Effector memory CD4-positive, alpha-beta T cell (primary cell): ENCODE measurements at places on chromosomes 5 and 9.

DNA sequence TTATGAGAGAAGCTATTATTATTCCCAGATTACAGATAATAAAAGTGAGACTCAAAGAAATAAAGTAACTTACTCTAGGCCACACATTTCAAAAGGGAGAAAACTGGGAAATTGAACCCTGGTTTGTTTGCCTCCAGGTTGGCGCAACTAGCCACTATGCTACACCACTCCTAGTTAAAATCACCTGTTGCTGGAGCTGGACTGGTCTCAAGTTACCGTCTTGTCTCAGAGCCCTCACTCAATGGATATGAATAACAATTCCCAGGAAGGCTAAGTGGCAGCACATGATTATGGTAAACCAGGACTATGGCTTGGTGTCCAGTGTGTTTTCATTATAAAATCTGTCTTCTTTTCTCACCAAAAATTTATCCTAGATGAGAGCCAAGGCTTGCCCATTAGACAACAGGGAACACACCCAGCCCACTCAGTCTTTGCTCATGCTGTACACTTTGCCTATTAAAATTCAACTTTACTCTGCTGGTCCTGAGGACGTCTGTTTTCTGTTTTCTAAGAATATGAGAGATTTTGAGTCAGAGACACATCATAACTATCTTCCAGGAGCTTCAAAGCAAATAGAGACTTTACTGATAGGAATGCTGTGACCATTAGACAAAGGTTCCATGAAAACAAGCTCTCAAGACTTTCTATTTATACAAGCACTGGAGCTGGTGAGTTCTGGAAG is 58.1 kb downstream of the ADRB2 start:
- no peak for DNase-seq

DNA sequence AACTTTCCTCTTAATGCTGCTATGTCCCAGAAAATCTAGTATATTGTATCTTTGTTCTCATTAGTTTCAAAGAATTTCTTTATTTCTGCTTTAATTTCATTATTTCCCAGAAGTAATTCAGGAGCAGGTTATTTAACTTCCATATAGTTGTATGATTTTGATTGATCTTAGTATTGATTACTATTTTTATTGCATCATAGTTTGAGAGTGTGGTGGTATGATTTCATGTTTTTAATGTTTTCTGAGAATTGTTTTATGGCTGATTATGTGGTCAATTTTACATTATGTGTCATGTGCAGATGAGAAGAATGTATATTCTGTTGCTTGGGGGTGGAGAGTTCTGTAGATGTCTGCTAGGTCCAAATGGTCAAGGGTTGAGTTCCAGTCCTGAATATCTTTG is 425.6 kb upstream of the RORB start:
- DNase-seq, result no peak

DNA sequence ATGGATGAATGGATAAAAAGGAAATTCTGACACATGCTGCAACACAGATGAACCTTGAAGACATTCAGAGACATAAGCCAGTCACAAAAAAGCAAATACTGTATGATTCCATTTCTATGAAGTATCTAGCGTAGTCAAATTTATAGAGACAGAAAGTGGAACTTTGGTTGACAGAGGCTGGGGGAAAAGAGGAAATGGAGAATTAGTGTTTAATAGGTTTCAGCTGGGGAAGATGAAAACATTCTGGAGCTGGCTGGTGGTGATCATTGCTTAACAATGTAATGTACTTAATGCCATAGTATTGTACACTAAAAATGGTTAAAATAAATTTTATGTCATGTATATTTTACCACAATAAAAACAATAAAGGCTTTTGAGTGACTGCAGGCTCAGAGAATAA is 24.2 kb downstream of the PPIC start:
- no peak for DNase-seq

GRCh38 chr5:78005021-78005785 is 229.1 kb upstream of the TBCA start:
- DNase-seq, result no peak

GRCh38 chr5:176906126-176906525 is 7.0 kb upstream of the HK3 start:
- no peak for DNase-seq

DNA sequence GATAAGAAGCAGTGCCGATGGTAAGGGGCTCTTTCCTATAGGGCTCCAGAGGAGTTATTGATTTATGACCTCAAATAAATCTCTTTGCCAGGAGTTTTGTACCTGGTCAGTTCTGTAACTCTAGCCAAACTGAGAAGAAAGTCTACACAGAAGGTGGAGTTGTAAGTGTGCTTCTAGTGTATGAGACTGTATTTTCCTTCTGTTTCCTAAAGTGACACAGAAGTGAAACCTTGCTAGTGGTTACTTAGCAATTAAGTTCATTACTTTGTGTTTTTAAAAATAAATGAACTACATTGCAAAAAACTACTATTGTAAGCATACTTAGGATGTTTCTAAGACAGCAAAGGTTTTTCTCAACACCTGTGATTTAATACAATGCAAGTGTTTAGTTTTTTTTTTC is 48.7 kb upstream of the ACTBL2 start:
- no peak for DNase-seq

DNA sequence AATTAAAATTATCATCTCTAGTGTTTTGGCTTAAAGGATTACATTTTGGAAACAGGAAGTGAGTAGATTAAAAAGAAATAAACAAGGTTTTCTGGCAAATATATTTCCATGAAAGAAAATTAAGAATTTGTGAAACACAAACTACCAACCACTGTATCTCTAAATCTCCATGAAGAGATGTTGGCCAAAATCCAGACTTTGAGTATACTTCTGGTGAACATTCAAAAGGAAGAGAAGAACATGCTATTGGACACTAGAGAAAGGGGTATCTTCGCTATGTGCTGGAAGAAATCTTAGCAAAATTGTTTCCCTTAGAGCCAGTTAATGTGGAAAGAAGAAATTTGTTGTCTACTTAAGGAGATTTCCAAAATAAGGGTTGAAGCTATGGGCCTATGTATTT is 710.4 kb upstream of the CTNND2 start:
- no peak for DNase-seq

DNA sequence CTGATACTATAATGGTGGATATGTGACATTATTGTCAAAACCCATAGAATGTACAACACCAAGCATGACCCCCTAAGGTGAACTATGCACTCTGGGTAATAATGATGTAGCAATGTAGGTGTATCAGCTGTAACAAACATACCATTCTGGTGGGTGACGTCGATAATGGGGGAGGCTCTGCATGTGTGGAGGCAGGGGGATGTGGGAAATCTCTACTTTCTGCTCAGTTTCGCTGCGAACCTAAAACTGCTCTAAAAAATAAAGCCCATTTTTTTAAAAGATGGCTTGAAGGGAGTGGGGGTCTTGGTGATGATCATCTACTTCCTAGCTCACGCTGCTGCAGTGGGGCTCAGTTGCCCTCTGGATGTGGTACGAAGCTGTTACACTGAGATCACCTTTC is 51.1 kb downstream of the RASGEF1C start:
- DNase-seq, result no peak

- DNase-seq, result no peak
Measured at GRCh38 chr5:154701181-154701580, 54.0 kb upstream of the LARP1 start.

GRCh38 chr9:122322553-122322952 is 48.3 kb upstream of the PTGS1 start:
- no peak for DNase-seq

GRCh38 chr9:134320868-134321471 is 5.3 kb upstream of the RXRA start:
- no peak for DNase-seq

DNA sequence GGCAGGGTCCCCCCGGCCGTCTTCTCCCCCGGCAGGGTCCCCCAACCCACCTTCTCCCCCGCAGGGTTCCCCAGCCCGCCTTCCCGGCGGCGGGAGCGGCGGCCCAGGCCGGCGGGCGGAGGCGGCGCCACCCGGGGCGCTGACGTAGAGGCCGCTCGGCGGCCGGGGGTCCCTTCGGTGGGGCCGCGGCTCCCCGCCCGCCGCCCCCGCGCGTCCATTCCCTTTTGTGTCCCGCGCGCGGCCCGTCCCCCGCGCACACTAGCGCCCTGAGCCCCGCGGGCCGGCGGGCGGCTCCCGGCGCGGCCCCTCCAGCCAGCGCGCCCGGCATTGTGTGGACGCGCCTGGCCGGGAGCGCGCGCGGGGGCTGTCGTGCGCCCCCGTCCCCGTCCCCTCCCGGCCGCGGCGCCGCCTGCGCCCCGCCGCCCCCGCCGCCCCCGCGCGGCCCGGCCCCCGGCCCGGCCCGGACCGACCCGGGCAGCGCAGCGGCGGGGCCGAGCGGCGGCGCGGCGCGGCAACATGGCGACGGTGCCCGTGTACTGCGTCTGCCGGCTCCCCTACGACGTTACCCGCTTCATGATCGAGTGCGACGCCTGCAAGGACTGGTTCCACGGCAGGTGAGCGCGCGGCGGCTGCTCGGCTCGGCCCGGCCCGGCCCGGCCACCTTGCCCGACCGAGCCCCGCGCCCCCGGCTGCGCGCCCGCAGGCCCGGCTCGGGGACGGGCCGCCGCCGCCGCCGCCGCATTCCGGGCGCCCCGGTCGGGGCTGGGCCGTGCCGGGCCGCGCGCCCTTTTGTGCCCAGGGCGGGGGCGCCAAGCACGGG is at the start of gene PHF2:
TSS of gene PHF2 (plus strand) at position 327 of the 820 bp plus-strand sequence. CDS start at position 517, 190 bp downstream.
- DNase-seq, result no peak

DNA sequence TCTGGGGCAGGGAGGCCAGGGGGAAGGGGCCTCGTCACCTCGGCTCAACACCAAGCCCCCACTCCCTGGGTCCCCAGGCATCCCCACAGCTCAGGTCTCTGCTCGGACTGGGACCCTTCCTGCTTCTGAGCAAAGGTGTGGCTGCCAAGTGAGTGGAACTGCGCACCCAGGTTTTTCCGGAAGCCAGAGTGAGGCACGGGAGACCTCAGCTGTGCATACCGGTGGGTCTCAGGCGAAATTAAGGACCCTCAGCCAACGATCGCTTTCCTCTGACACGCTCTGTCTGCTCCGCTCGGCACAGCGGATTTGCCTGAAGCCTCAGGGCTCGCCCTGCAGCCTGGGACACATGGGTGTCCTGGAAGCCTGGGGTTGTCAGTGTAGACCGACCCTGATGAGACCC is 41.0 kb upstream of the IRX4 start:
- DNase-seq, result no peak

DNA sequence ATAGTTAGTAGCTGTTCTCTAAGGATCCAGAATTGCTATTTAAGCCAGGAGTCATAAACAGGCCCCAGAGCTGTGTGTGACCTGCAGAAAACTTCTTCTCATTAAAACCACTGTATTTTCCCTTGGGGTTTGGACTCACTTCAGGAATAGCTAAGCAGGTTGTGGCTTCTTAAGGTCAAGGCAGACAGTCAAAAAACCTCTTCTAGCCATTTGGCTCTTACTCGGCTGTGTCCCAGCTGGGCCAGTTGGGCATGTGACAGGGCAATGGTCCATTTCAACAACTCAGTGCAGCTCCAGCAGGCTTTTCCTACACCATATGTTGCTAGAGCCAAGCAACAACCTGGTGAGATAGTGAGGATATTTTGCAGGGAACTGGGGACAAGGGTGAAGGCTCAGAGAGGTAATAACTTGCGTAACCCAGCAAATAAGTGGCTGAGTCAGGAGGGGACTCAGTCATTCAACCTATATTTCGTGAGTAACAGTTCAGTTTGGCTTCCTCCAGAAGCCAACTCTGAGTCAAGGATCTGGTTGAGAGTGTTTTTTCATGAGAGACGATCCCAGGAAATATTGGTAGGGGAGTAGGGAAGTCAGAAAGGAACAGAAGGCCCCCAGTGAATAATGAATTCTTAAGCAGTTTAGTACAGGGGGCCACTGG is 115.4 kb upstream of the PPP2R2B start:
- DNase-seq, result no peak

DNA sequence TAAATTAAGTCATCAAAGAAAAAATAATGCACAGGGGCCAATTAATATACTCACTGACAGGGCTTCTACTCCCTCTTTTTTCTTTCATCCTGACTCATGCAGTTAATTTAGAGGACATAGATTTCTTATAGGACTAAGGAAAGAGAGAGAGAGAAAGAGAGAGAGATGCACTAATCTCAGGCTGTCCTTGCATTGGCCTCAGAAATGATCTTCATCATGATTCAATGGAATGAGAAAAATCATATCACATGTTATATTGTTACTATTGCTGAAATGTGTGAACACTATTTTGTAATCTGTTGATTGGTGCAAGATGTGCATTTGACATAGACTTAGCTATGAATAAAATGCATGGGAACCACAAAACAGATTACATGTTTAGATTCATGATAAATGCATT is 608.3 kb upstream of the NUDT12 start:
- no peak for DNase-seq
